RCC 7860 (cell line): ENCODE measurements at places on chromosomes 12 and 14.

GRCh38 chr14:79997509-79998208 lies 213.6 kb downstream of the DIO2 start:
- DNase-seq: no peak

DNA sequence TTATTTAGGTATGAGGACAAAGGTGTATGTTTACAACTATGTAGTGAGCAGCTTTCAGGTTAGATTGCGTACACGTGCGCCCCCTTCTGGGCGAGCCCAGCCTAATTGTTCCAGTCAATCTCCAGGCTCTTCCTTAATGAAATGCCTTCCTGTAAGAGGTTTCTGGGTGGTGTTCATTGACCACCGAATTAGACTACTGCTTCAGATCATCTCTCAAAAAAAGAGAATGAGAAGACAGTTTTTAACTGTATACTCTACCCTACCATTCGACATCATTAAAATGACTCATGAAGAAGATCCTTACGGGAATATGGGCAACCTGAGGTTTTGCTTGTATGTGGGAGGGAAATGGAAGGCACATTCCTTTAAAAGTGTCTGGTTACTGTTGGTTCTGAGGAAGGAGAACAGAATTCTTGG lies 2.1 kb downstream of the LUM start:
- peak; percentile 44 for DNase-seq

- DNase-seq: peak; percentile 37
Observed at GRCh38 chr12:70733385-70733784, 96.2 kb upstream of the PTPRB start.

DNA sequence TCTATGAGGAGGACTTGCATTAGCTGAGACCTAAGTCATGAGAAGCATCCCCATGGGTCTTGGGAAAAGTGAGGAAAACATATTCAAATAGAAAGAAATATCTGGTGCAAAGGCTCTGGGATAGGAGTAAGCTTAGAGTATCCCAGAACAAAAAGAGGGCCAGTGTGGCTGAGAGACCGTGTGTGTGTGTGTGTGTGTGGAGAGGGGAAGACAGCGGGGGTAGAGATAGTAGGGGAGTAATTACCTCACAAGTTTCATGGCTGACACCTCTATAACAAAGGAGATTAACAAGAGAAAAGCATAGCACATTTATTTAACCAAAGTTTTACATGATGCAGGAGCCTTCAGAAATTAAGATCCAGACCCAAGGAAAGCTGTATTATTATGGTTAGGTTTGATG lies 440.5 kb downstream of the RAD51B start:
- DNase-seq: no peak

DNA sequence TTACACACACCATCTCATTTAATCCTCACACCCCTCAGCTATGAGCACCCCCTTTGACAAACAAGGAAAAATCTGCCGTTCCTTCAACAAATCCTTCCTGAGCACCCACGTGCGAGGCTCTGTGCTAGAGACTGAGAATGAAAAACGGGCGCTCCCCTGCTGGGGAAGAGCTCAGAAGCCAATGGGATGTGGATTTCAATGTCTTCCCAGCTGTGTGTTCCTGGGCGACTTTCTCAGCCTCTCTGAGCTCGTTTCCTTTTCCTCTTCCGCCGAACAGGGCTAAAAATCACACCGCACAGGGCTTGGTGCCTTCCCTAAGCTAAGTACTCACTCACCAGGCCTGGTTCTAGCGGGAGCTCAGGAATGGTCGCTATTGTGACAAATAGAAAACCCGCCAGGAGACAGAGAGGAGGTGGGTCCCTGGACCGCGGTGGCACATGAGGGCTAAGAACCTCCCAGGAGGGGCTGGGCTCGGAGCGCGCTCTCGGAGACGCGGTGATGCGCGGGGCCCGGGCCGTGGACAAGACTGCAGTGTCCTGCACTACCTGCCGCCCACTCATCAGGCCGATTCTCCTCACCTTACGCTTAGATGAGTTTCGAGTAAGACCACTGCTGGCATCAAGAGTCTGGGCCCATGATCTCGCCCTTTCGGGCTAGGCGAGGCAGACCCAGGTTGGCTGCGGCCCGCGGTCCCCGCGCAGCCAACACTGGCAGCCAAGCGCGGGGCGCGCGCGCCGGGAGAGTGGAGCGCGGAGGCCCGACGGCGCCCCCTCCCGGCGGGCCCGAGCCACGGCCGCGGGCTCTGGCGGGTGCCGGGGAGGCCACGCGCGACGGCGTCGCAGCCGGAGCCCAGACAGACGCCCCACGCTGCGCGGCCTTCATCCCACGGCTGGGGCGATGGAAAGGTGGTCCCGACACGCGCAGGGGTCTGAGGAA lies 17.0 kb downstream of the ZDHHC22 start:
- no peak for DNase-seq

DNA sequence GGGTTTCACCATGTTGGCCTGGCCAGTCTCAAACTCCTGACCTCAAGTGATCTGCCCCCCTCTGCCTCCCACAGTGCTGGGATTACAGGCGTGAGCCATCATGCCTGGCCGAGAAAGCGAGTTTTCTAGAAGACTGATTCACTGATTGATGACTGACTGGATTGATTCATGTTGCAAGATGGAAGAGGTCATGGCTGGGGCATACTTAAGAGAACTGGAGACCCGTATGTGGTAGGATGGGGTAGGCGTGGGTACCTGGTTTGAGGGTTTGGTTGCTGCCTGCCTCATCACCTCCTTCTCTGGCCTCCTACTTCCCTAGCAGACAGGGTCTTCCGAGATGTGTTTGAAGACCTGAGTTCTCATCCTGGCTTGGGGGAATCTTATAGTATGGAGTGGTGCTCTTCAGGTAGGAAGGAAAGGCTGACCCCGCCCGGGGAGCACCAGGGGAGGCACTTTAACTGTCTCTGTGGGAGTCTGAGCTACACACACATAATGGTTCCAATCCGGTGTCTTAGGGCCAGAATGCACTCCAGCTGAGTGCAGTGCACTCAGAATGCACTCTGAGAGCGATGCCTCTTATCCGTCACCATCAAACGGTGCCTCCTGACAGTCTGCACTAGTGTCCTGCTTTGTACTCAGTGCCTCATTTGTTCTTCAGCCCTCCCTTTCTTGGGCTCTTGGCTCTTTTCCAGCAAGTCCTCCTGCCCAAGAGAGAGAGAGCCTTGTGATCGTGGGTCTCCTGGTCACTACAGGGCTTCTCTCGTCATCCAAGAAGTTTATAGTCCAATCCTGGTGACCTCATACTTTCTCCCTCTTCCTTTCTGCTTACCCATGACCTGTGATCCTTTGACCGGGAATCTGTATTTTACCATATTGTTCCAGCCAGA lies 19.7 kb downstream of the PLEKHG3 start:
- DNase-seq: peak; percentile 44
